ENCODE measurements at places on chromosomes 16 and 17. TPM values are rescaled to one million over a fixed set of nuclear protein-coding genes. Genes with fewer than 3 reads are reported as not detected.

Gene DNAH2
- 0.93 TPM for total RNA-seq

Gene UTS2R
- total RNA-seq: not detected

Gene MEOX1
- 6.4 TPM for total RNA-seq

Gene TBC1D28
- not detected for total RNA-seq

Gene AKTIP
- total RNA-seq: 31.1 TPM

Gene ASB16
- total RNA-seq: not detected

Gene TMEM100
- total RNA-seq: not detected

Gene TSPOAP1
- not detected for total RNA-seq

Gene KRTAP4-5
- not detected for total RNA-seq

Gene NPIPA5
- total RNA-seq: 5.1 TPM

Gene KRTAP3-1
- total RNA-seq: not detected

Gene SULT1A3
- 26.8 TPM for total RNA-seq

Gene ELMO3
- 0.60 TPM for total RNA-seq

Gene MT4
- total RNA-seq: not detected

Gene KRTAP4-9
- total RNA-seq: not detected

Gene CBFA2T3
- total RNA-seq: not detected

Gene NOS2
- 0.05 TPM for total RNA-seq

Gene CACNG1
- total RNA-seq: not detected

Gene ZACN
- not detected for total RNA-seq

Gene ALDH3A2
- 41.7 TPM for total RNA-seq

Data from mammary microvascular endothelial cell (primary cell).